Karpas-422 (cell line): ENCODE measurements at places on chromosomes 4 and X.
A peak's percentile ranks its signal among the peaks of the same experiment; 100 is the strongest.

- no peak for DNase-seq
- H3K36me3 ChIP-seq: peaks cover 54% of the 10 kb centered on the region; the same call in 1 of the 2 replicates
- H3K4me1 ChIP-seq: no peaks in the 10 kb centered on the region
Observed at GRCh38 chrX:13774696-13775095, 40.1 kb downstream of the OFD1 start.

- H3K4me1 ChIP-seq: 0 out of 2 replicates have a peak, but pooled peaks cover 3% of the 10 kb centered on the region
- H3K27ac ChIP-seq: no peak overlapping the region
- no peaks in the 10 kb centered on the region for H3K27me3 ChIP-seq
- H3K4me3 ChIP-seq: no peak overlapping the region
- no peak for DNase-seq
- H3K36me3 ChIP-seq: no peaks in the 10 kb centered on the region
Observed at GRCh38 chrX:40205471-40205870, 107.7 kb upstream of the BCOR start.

DNA sequence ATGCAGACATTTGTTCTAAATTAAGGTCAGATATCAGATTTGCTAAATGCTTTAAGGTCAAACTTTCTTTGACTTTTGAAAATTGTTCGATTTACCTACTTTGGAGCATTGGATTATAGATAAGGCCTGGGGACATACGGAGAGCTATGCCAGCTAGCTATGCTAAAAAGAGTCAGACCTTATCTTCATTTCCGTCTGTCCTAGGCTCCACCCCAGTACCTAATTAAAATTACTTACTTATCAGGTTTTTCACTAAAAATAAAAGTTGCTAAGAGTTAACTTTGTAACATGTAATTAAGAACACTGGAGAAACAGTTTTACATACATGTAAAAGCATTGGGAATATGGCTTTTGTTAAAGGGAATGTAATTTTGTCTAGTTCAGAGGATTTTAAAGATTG, 7.1 kb upstream of the TMEM35A start:
- no peak for DNase-seq
- H3K4me1 ChIP-seq: no peaks in the 10 kb centered on the region
- no peak overlapping the region for H3K27ac ChIP-seq
- H3K36me3 ChIP-seq: no peaks in the 10 kb centered on the region

- no peaks in the 10 kb centered on the region for H3K27me3 ChIP-seq
- no peak overlapping the region for H3K27ac ChIP-seq
Observed at GRCh38 chrX:134935276-134935675, 55.5 kb upstream of the SMIM10 start.

DNA sequence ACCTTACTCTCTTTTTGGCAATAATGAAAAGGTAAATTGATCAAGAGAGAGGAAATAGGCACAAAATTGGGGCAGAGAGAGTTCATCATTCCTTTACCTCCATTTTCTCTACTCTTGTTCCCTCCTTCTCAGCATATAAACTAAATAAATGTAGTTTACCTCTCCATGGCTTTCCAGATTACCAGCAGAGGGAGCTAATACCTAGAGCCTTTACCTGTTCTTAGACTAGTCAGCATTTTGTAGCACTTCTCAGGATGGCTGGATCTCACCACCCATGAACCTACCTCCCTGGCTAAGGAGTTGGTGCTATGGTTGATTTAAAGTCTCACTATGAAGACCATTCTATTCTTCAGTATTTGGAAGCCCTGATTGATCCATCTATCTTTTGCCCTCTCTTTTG, 15.7 kb downstream of the OFD1 start:
- H3K4me1 ChIP-seq: peaks cover 31% of the 10 kb centered on the region
- peak overlapping the region; percentile 29; the same call in 1 of the 2 replicates for H3K27ac ChIP-seq
- H3K36me3 ChIP-seq: peaks cover 57% of the 10 kb centered on the region; the same call in 1 of the 2 replicates
- peak; percentile 86 for DNase-seq
- no peak overlapping the region for H3K4me3 ChIP-seq
- no peaks in the 10 kb centered on the region for H3K27me3 ChIP-seq

- no peaks in the 10 kb centered on the region for H3K27me3 ChIP-seq
- no peaks in the 10 kb centered on the region for H3K36me3 ChIP-seq
- no peaks in the 10 kb centered on the region for H3K4me1 ChIP-seq
- H3K27ac ChIP-seq: no peak overlapping the region
Observed at GRCh38 chrX:153772316-153773217, 8.3 kb upstream of the SRPK3 start.

GRCh38 chrX:69285401-69285877, 120.2 kb upstream of the PJA1 start:
- no peak overlapping the region for H3K4me3 ChIP-seq
- DNase-seq: no peak
- no peaks in the 10 kb centered on the region for H3K4me1 ChIP-seq
- H3K27me3 ChIP-seq: no peaks in the 10 kb centered on the region
- H3K27ac ChIP-seq: no peak overlapping the region

DNA sequence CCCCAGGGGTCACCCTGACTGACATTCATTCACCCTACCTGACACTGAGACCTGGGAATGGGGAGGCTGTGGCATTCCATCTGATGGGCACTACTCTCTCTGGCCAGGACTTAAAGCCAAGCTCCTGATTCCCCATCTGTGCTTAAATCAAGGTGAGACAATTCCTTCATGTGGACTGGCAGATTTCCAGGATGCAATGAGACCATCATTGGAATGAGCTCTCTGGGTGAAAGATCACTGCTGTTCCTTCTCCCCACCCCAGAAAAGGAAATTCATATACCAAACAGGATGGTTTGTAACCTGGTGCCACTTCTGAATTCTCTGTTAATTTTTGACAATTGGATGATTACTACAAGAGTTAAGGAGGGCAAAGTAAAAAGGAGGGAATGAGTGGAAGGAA, 354.8 kb downstream of the MID1IP1 start:
- H3K27me3 ChIP-seq: no peaks in the 10 kb centered on the region
- H3K27ac ChIP-seq: no peak overlapping the region
- no peaks in the 10 kb centered on the region for H3K36me3 ChIP-seq
- H3K4me3 ChIP-seq: no peak overlapping the region

DNA sequence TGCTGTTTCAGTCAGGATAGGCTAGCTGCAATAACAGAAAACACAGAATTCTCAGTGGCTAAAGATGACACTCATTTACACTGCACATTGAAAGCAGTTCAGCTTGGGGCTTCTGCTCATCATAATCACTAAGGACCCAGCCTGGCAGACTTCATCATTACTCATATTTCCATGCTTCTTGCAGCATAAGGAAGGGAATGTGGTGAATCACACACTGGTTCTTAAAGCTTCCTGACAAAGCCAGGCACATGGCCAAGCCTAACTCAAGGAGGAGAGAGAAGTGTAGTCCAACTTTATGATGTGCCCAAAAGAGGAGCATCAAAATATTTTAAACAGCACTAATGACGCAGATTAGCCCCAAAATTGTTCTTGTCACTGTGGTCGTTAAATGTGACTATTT, 186.5 kb downstream of the BANK1 start:
- no peak overlapping the region for H3K27ac ChIP-seq
- peaks cover 19% of the 10 kb centered on the region for H3K4me1 ChIP-seq
- DNase-seq: no peak
- H3K36me3 ChIP-seq: no peaks in the 10 kb centered on the region
- H3K27me3 ChIP-seq: no peaks in the 10 kb centered on the region
- H3K4me3 ChIP-seq: no peak overlapping the region

DNA sequence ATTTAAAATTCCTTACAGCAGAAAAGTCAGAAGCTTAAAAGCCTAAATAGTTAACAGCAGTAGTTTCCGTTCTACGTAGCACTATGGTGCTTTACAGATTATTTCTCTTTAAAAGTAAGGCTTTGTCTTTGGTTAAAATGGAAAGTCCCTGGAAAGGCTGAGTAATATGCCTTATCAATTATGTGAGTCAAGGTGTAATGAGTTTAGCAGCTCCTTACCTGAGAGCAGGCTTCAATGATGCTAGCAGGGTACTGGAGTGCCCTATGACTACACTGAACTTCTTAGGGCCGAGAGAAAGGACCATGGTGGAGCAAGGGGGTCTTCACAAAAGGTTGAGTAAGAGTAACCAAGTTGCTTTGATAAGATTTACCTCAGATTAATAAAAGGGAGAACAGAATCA, 12.6 kb upstream of the NKX6-1 start:
- H3K36me3 ChIP-seq: no peaks in the 10 kb centered on the region
- H3K27ac ChIP-seq: no peak overlapping the region

DNA sequence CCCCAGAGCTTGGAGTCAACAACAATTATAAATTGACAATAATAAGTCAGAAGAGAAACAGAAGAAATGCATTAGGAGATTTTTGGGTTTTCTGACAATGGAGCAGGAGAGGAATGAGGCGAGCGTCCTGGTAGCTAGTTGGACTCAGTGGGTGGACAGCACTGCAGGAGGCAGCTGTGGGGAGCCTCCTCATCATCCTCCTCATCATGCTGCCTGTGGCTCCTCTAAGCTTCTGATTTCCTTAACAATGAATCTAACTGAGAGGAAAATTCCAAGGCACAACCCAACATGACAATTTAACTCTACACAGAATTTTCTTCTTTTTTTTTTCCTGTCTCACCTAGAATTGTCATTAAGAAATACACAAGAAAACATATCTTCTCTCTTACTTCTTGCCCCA, 357.1 kb upstream of the NOCT start:
- no peaks in the 10 kb centered on the region for H3K27me3 ChIP-seq
- H3K4me1 ChIP-seq: peaks cover 19% of the 10 kb centered on the region
- H3K36me3 ChIP-seq: no peaks in the 10 kb centered on the region
- H3K27ac ChIP-seq: no peak overlapping the region
- H3K4me3 ChIP-seq: no peak overlapping the region

GRCh38 chr4:16617011-16617410, 281.4 kb downstream of the LDB2 start:
- H3K27me3 ChIP-seq: no peaks in the 10 kb centered on the region
- DNase-seq: no peak
- no peaks in the 10 kb centered on the region for H3K4me1 ChIP-seq
- no peaks in the 10 kb centered on the region for H3K36me3 ChIP-seq

GRCh38 chr4:108889696-108890483, 127.0 kb upstream of the ETNPPL start:
- no peak overlapping the region for H3K27ac ChIP-seq
- H3K27me3 ChIP-seq: no peaks in the 10 kb centered on the region
- no peaks in the 10 kb centered on the region for H3K4me1 ChIP-seq
- no peak for DNase-seq

DNA sequence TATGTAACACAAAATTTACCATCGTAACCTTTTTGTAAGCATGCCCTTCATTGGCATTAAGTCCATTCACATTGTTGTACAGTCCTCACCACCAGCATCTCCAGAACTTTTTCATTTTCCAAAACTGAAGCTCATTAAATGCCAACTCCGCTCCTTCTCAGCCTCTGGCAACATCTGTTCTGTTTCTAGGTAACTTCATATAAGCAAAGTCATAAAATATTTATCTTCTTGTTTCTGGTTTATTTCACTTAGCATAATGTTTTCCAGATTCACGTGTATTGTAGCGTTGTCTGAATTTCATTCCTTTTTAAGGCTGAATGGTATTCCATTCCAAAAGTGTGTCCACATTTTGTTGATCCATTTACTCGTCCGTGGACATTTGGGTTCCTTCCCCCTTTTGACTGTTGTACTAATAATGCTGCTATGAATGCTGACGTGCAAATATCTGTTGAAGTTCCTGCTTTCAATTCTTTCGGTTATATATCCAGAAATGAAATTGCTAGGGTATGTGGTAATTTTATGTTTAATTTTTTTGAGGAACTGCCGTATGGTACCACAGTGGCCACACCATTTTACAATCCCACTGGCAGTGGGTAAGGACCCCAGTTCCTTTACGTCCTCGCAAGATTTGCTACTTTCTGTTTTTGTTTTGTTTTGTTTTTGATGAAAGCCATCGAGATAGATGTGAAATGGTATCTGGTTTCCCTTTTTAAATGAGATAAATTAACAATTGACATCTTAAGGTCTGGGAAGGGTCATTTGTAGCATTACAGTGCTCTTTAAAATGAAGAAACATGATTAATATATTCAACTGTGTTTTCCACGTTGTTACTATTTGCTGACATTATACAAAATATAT, 63.4 kb downstream of the PTTG2 start:
- H3K27ac ChIP-seq: no peak overlapping the region
- no peaks in the 10 kb centered on the region for H3K27me3 ChIP-seq
- H3K36me3 ChIP-seq: no peaks in the 10 kb centered on the region
- no peak overlapping the region for H3K4me3 ChIP-seq

DNA sequence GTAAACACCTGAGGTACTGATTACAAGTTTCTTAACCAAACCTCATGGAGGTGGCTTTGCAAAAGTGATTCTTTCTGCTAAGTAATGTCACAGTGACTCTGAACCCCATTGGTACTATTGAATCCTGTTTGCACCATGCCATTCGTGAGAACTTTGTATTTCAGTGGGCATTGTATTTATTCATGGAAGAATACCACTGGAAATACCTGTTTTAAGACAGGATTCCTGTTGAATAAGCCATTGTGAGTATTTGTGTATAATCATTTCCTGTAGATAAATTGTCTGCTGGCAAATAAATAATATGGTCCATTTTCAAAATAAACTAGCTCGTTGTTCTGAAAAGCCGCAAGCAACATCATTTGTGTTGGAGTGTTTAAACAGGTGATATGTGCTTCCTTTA, 136.4 kb upstream of the GUCY1A1 start:
- peak overlapping the region; percentile 68 for H3K27ac ChIP-seq
- H3K27me3 ChIP-seq: no peaks in the 10 kb centered on the region
